Panc1 (cell line): ENCODE measurements at places on chromosomes 3 and 15. TPM values are rescaled to one million over a fixed set of nuclear protein-coding genes. Genes with fewer than 3 reads are reported as not detected.

Gene CSTA
- total RNA-seq: not detected

Gene DENND6A
- 18.1 TPM for total RNA-seq

Gene ADGRG7
- not detected for total RNA-seq

Gene RAD51
- total RNA-seq: 30.3 TPM

Gene BCL2A1
- 4.7 TPM for total RNA-seq

Gene SERPINI2
- total RNA-seq: not detected

Gene CSPG4
- 17.5 TPM for total RNA-seq

Gene C2CD4A
- 0.15 TPM for total RNA-seq

Gene SAMD7
- not detected for total RNA-seq

Gene NECTIN3
- total RNA-seq: 18.8 TPM

Gene PRTG
- total RNA-seq: 11.4 TPM

Gene WNT7A
- total RNA-seq: not detected

Gene CLDN18
- total RNA-seq: 0.08 TPM

Gene HEG1
- 141 TPM for total RNA-seq

Gene DUOXA1
- total RNA-seq: not detected

Gene SLC25A20
- 12.2 TPM for total RNA-seq

Gene GRM7
- not detected for total RNA-seq
